Stimulated activated CD4-positive, alpha-beta T cell treated with anti-CD3 and anti-CD28 coated beads, Interleukin-12 subunit alpha, Interleukin-12 subunit beta, amount 100 ng/mL, for 24 hours (primary cell): ENCODE measurements at places on chromosomes 16 and 17.

- no peak for DNase-seq
These were observed 17.4 kb downstream of the TMC6 start for GRCh38 chr17:78111016-78111726.

DNA sequence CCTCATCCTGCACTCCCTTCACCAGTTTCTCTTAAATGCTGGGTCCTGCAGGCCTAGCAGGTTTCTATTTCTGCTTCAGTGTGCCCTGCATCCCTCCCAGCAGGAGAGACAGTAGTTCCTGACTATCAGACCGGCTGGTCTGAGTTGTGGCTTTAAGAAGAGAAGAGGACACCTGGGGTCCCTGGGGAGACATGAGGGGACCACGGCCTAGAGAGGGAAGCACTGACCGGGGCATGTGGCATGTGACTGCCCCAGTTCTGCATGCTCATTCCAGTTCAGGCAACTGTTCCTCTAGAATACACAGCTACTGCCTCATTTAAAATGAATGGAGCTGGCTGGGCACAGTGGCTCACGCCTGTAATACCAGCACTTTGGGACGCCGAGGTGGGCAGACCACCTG lies 61.3 kb downstream of the GPRC5B start:
- no peak for DNase-seq

- DNase-seq, result no peak
These were observed 21.0 kb upstream of the ITGAX start for GRCh38 chr16:31333686-31334649.

- DNase-seq, result peak; percentile 96
These were observed at the start of gene BAHCC1 for GRCh38 chr17:81394921-81395599. Gene BAHCC1, plus strand, starts transcription at chr17:81395457. Its CDS starts 4,283 bp downstream, at chr17:81399740.

DNA sequence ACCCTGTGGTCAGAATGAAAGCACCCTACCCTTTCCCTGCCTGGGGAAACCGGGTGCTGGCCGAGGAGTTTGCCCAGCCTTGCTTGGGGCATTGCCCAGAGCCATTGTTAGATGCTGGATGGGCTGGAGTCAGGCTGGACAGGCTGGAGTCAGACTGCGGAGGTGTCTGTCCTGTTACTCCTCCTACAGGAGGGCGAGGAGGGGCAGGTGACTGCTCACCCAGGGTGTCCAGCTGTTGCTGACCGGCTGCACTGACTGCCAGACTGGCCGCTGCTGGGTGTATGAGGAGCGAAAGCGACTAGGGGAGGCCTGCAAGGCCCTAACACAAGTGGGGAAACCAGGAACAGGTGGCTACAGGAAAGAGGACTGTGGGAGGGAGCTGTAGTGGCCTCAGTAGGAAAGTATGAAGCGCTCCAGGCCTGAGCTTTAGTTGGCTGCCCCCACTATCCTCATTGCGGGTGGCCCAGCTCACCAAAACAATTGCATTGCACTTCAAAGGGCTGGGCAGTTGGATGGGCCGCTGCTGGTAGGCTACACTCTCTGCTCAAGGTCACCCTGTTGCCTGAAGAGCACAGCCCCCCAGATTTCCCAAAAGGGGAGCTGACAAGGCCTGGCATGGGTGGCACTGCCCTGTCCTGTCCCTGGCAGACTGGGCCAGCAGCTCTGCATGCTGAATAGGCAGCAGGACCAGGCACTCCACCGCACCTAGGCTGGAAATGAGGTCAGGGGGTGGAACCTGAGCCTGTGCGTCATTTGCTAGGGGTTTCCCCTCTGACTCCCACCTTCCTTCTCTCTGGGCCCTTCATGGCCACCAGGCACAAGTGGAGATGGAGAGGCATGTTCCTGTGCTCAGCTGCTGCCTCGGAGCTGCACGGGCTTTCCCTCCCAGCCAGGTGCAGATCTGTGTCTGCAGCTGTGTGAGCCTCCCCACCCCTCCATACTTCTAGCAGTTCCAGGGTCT lies 18.4 kb downstream of the LDHD start:
- DNase-seq, result peak; percentile 70

DNA sequence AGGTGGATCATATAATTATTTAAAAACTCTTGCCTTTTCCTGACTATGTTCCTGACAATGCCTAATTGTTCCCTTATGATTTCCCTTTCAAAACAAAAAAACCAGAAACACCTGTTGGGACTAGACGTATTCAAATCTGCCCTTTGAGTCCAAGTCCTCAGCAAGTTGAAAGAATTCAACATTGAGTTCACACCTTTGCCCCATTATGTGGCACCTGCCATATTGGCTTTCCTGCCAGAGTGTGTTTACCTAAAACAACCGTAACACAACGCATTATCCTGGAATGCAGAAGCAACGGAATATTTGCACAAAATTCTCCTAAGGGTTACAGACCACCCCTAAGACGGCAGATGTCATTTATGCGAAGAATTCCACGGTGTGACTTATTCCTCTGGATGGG lies 105.9 kb downstream of the ZFHX3 start:
- no peak for DNase-seq

DNA sequence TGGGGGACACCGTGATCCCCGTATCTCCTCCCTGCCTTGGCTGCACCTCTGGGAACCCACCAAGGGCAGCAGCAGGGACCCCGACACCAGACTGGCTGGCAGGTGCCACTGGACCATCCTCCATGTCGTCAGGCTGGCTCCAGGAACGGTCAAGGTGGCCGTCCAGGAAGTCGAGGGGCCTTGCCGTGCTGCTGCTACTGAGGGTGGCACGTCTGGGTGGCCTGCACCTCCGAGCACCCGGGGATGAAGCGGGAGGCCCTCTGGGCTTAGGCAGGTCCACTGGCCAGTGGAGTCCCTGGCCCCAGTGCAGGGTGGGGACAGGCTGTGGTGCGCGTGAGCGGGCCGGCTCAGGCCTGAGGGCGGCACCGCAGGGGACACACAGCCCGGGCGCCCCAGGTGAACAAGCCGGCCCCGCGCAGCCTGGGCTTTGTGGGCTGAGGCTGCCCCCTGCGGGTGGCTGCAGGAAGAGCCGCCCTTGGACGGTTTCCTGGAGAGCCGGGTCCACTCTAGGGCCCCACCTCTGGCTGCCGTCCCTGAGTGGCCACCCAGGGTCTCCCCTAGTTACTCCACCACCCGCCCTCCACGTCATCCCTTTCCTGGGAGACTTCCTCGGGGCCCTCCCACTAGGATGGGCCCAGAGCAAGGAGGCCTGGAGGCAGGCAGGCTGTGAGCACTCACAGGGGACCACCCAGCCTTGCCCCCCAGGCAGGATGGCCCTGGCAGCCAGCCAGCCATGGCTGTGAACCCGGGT lies 42.8 kb upstream of the ZC3H18 start:
- DNase-seq, result peak; percentile 50

DNA sequence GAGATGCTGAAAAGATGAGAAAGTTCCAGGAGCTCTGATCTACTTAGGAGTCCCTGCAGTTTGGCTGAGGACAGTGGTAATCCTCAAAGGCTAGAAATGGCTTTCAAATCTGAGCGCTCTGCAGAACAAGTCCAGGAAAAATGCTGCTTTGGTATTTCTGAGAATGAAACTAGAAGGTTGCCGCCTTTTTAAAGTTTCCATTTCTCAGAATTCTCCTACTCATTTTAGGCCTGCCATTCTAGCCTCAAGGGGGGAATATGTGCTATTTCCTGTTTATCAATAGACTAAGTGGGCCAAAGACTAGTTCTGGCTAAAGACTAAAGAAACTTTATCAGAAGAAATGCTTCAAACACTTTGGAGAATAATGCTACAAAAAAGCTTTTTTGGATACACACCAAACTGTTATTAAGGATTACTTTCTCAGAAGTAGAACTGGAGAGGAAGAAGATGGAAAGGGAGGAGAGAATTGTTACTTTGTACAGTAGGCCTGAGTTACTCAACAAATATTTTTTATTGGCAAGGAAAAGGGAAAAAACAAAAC lies at the start of gene SLFN12L:
TSS of gene SLFN12L (minus strand) at position 78 of the 541 bp plus-strand sequence. CDS start 15,314 bp downstream, outside the sequence.
- DNase-seq, result no peak

- no peak for DNase-seq
These were observed 11.3 kb upstream of the SLC39A11 start for GRCh38 chr17:73103641-73104335.

DNA sequence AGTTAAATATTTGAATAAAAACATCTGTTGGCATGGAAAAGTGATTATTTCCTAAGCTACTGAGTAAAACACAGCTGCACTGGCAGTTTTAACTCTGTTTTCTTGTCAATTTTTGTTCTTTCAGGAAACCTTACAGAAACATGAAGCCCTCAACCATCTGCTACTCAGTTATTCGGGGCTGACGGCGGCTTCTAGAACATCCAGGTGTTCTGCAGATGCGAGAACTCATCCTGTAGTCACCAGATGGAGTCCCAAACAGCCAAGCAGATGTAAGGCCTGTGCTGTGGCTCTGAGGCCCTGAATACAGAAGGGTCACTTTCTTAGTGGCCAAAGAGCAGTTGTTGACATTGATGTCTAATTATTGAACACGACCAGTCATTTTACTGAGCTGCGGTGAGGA lies 15.5 kb downstream of the ARSG start:
- no peak for DNase-seq

GRCh38 chr17:31674305-31674704 lies 184.7 kb downstream of the COPRS start:
- no peak for DNase-seq

DNA sequence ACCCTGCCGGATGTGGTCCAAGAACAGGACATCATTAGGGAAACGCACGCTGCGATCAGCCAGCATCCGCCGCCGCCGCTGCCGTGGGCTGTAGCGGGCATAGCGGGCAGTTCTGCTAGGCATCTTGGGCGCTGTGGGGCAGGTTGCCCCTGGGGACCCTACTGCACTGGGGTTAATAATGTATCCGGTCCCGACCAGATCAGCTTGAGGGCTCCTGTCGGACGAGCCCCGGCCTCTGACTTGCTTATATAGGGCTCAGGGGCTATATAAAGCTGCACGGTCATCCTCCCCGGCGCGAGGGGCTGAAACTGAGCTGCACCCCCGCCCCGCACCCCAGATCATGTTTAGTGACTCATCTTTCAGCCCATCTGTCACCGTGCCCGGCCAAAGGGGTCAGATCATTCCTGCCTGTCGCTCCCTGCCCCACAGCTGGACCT lies at the start of gene PPP1R27:
TSS of gene PPP1R27 (minus strand) at position 220 of the 437 bp plus-strand sequence. CDS start at position 123, 97 bp downstream.
- DNase-seq, result no peak

DNA sequence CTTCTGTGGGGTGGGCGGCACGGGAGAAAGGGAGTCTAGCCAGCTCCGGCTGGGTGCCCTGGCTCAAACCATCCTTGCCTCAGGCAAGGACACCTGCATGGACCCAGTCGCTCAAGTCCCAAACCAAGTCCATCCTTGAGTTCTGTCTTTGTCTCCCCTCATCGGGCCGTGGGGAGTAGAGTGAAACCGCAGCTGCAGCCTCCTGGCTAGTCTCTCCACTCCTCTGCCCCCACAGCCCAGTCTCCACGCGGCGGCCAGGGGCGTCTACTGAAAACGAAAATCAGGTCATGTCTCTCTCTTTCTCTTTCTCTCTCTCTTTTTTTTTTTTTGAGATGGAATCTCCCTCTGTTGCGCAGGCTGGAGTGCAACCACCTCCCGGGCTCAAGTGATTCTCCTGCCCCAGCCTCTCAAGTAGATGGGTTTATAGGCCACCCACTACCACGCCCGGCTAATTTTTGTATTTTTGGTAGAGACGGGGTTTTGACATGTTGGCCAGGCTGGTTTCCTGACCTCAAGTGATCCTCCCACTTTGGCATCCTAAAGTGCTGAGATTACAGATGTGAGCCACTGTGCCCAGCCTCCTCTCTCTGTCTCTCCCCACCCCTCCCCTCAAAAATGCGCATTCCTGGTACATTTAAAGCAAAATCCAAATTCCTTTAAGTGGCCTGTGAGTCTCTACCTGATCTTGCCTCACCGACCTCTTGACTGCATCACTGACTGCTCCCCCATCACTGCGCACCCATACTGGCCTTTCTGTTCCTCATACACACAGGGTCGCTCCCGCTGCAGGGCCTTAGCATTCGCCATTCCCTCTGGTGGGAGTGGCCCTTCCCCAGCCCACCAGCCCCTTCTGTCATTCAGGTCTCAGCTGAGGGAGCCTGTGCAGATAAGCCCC lies 17.7 kb upstream of the RMI2 start:
- no peak for DNase-seq

GRCh38 chr16:7442050-7442449 lies 109.4 kb downstream of the RBFOX1 start:
- DNase-seq, result no peak

DNA sequence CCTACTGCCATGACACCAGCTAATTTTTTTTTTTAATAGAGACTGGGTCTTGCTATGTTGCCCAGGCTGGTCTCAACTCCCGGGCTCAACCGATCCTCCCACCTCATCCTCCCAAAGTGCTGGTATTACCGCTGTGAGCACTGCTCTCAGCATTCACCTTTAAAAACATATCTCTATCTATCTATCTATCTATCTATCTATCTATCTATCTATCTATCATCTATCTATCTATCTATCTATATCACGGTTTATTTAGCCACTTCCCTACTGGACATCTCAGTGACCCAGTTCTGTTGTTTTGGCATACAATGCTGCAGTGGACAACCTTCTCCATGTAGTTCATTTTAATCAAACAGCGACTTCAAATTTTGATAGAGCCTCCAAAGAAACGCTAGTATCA lies 1.3 kb upstream of the PHAF1 start:
- DNase-seq, result no peak

DNA sequence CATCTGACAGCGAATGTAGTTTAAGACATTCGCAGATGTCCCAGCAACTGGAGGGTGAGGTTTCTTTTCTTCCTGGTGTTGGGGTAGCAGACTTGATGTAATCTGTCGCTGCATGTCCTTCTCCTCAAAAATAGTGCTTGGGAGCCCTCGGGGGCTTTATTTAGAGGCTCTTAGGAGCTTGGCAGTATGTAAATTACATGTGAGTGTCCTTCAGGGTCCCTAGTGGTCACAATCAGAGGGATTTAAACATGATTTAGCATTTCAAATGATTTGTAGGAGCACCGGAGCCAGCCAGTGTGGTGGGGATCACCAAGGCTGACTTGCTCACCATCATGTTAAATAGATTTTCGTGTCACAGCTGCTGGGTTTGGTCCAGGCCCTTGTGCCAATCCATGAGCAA lies 8.8 kb upstream of the SALL1 start:
- DNase-seq, result no peak

GRCh38 chr16:30615358-30616091 lies 5.3 kb upstream of the ZNF689 start:
- DNase-seq, result peak; percentile 82

DNA sequence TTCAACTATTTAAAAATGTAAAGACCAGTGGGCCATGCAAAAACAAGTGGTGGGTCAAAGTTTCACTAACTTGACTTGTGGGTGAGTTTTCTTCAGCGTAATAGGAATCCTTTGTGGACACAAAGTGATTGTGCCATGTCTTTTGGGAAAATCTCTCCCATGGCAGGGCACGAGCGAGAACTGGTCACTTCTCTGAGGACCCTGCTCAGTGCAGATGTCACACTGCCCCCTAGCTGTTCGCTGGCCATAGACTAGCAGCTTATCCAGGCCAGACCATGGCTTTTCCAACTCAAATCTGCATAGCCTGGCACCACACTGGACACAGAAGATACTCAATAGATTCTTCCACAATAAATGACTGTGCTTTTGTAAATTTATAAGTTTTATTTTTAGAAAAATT lies 306.0 kb upstream of the CCL2 start:
- DNase-seq, result no peak

GRCh38 chr16:12675852-12676251 lies 127.8 kb downstream of the CPPED1 start:
- DNase-seq, result no peak

DNA sequence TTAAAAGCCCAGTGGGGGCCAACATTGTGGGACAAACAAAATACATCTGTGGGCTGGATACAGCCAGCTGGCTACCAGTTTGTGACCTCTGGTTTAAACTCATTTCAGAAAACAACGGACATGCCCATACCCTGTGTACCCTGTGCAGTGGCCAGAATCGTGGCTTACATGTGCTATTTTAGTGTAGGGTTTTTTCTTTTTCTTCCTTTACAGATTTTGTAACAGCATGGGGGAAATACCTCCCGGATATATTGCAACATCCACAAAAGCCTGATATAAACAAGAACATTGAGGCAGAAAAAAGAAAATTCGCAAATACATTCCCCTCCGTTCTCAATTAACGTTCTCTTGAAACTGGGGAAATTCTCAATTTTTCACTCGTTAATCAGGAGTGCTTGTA lies 7.3 kb downstream of the HS3ST4 start:
- no peak for DNase-seq
